ENCODE measurements at places on chromosomes 2 and 18.

- H3K27me3 ChIP-seq: no peaks in the 10 kb centered on the region
- H3K4me3 ChIP-seq: no peak overlapping the region
- H3K4me1 ChIP-seq: no peaks in the 10 kb centered on the region
- no peak for DNase-seq
Measured at GRCh38 chr2:234300932-234301823, 195.7 kb downstream of the ARL4C start.

DNA sequence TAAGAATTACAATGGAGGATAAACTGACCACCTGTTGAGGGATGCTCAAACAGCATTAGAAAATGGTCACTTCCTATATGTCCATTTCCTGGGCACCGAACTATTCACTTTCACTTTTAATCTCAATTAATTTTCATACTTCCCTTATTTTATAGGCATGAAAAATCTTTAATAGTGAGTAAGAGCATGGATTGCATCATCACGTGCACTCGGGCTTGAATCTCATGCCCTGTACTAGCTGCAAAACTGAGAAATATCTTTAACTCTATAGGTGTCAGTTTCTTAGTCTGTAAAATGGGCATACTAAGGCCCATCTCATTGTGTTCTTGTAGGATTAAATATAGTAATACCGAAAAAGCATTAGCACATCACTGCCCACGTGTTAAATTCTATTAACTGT lies 183.9 kb upstream of the FIGN start:
- no peak overlapping the region for H3K27ac ChIP-seq
- no peaks in the 10 kb centered on the region for H3K4me1 ChIP-seq
- H3K27me3 ChIP-seq: no peaks in the 10 kb centered on the region
- no peaks in the 10 kb centered on the region for H3K36me3 ChIP-seq

- peaks cover 12% of the 10 kb centered on the region for H3K4me1 ChIP-seq
- no peak overlapping the region for H3K27ac ChIP-seq
- no peaks in the 10 kb centered on the region for H3K27me3 ChIP-seq
- DNase-seq: no peak
- H3K4me3 ChIP-seq: no peak overlapping the region
Measured at GRCh38 chr2:11099122-11100065, 55.9 kb upstream of the SLC66A3 start.

DNA sequence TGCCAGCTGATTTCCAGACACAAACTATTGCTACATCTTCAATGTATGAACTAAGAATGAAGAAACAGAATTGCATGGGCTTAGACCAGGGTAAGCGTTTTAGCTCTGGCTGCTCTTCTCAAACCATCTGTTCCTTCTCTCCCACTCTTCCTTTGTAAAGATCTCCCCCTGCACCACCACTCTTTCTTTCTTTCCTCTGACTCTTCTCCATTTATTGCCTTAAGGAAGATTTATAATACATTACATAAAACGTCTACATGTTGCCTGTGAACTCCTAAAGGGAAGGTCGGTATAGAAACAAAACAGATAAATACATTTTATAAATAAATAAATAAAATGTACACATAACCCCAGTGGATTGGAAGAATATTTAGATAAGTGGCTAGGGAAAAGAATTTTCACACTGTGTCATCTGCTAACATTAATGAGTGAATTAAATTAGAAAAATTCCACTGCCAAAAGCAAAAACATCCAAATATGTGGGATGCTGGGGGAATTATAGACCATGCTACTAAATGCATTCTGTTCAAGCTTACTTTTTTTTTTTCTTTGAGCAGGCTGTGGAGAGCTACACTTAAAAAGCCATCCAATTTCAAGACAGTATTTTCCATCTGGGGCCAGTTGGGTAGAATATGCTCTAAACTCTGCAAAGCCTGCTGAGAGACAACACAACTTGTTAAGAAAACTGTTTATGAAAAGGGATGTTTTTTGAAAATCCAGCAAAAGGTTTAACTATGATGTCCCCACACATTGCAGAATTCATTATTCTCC lies 41.5 kb downstream of the NCKAP5 start:
- H3K27me3 ChIP-seq: no peaks in the 10 kb centered on the region
- no peaks in the 10 kb centered on the region for H3K36me3 ChIP-seq
- no peak overlapping the region for H3K4me3 ChIP-seq
- H3K4me1 ChIP-seq: peaks cover 8% of the 10 kb centered on the region
- DNase-seq: no peak

- H3K27ac ChIP-seq: peak overlapping the region; percentile 11
- peak; percentile 66 for DNase-seq
- H3K4me3 ChIP-seq: no peak overlapping the region
Measured at GRCh38 chr18:52280702-52281101, 59.3 kb upstream of the DCC start.

- no peak overlapping the region for H3K4me3 ChIP-seq
- H3K36me3 ChIP-seq: 0 out of 2 replicates have a peak, but pooled peaks cover 3% of the 10 kb centered on the region
- H3K27ac ChIP-seq: no peak overlapping the region
- H3K4me1 ChIP-seq: no peaks in the 10 kb centered on the region
- H3K27me3 ChIP-seq: no peaks in the 10 kb centered on the region
- DNase-seq: no peak
Measured at GRCh38 chr2:206011018-206011614, 74.9 kb downstream of the INO80D start.

GRCh38 chr2:206783718-206784117 lies 18.3 kb downstream of the FASTKD2 start:
- H3K4me1 ChIP-seq: no peaks in the 10 kb centered on the region
- no peaks in the 10 kb centered on the region for H3K27me3 ChIP-seq
- 0 out of 2 replicates have a peak, but pooled peaks cover 13% of the 10 kb centered on the region for H3K36me3 ChIP-seq
- H3K27ac ChIP-seq: no peak overlapping the region
- H3K4me3 ChIP-seq: no peak overlapping the region
- DNase-seq: no peak

- no peak overlapping the region for H3K4me3 ChIP-seq
- no peak overlapping the region for H3K27ac ChIP-seq
- H3K36me3 ChIP-seq: no peaks in the 10 kb centered on the region
- no peaks in the 10 kb centered on the region for H3K27me3 ChIP-seq
- no peak for DNase-seq
Measured at GRCh38 chr18:79575891-79576685, 103.5 kb upstream of the CTDP1 start.

DNA sequence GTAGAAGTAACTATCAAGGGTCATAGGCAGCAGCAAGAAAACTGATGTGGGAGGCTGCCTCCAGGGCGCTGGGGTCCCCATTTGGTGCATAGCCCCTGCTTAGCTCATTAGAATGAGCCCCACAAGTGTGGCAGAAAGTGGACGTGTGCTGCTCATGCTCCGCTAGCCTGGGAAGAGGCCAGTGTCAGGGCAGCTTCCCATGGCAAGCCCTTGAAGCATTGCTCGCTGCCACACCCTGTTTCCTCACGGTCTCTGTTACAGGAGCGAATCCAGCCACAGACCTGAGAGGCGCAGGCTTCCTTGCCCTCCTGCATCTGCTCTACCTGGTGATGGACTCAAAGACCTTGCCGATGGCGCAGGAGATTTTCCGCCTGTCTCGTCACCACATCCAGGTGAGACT lies 22.5 kb downstream of the ELMOD3 start:
- no peak for DNase-seq
- H3K4me1 ChIP-seq: no peaks in the 10 kb centered on the region
- no peak overlapping the region for H3K4me3 ChIP-seq
- H3K36me3 ChIP-seq: no peaks in the 10 kb centered on the region

DNA sequence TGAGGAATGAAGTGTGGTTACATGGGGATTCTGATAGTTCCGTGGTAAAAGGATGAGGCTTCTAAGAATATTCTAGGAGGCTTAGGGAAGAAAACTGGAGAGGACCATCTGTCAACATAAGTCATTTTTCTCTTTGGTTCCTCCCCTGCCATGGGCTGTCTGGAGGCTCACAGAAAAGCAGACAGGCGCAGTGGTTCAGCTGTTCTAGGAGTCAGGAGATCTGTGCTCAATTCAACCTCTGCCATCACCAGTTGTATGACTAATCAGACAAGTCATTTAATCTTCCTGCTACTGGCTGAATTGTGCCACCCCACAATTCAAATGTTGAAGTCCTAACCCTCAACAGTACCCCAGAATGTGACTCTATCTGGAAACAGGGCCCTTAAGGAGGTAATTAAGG lies 36.4 kb downstream of the ADAM17 start:
- no peak overlapping the region for H3K4me3 ChIP-seq
- no peaks in the 10 kb centered on the region for H3K4me1 ChIP-seq
- DNase-seq: no peak
- no peaks in the 10 kb centered on the region for H3K27me3 ChIP-seq
- peaks cover 4% of the 10 kb centered on the region for H3K36me3 ChIP-seq
- H3K27ac ChIP-seq: no peak overlapping the region

DNA sequence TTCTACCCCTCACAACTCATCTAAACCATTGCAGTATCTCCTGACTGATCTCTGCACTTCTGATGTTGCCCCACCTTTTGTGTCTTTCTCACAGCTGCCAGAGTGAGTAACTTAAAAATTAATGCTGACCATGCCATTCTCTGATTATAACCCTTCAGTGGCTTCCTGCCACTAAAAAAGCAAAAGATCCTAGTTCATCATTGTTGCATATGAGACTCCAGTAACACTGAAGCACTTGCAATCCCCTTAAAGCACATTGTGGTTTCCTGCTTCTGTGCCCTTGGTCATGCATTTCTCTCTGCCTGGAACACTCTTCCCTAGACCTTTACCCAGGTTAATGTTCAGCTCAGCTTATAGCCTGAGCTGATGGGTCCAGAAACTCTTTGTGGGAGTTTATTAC lies 95.1 kb upstream of the WDSUB1 start:
- DNase-seq: peak; percentile 90
- H3K27me3 ChIP-seq: no peaks in the 10 kb centered on the region
- H3K4me3 ChIP-seq: no peak overlapping the region

DNA sequence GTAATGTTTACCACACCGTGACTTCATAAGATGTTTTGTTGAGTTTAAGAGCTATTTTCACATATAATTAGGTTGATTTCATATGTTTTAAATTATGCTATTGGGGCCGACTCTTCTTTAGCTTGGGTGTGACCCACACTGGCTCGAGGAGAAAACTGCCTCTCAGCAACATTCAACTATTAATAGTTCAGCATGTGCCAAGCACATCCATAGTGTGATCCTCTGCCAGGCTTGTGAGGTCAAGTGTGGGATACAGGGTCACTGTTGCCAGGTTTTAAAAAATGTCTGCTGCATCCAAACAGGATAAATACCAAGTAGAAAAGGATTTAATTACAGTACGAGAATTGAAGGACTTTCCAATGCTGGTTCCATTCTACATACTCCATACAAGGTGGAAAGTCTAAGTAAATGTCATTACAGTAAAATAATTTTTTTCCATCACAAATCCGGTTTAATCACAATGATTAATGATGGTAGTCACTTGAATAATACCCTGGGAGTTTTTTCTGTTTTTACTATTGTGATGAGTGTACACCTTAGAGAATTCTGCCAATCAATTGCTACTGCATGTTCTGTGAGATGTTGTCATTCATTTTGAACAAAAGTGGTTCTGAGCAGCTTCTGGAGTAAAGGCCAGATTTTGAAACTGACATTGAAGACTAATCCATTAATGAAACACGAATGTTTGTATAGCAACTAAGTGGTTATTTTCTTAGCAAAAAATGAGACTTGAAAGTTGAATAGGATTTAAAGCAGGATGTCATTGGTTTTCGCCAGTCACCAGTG lies 84.5 kb downstream of the ABI2 start:
- DNase-seq: peak; percentile 28
- H3K27ac ChIP-seq: no peak overlapping the region
- peaks cover 12% of the 10 kb centered on the region for H3K4me1 ChIP-seq
- H3K36me3 ChIP-seq: peaks cover 10% of the 10 kb centered on the region

DNA sequence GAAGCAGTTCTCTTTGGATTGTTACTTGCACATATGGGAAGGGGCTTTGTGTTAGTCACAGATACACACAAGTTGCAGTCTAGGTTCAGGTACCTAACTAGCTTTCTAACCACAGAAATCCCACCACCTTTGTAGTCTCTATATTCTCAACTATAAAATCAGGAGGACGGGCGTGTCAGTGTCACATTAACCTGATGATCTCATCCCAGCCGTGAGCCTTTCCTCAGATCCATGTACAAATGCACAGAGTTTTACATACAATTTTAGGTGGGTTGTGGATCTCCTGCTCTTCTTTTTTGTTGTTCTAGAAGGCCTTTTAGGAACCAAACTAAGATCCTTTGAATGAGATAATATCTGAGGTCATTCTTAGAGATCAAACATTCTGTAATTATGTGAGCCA lies 94.0 kb downstream of the ZNF532 start:
- no peak for DNase-seq
- H3K4me1 ChIP-seq: peaks cover 8% of the 10 kb centered on the region
- H3K27me3 ChIP-seq: no peaks in the 10 kb centered on the region
- no peaks in the 10 kb centered on the region for H3K36me3 ChIP-seq
- H3K4me3 ChIP-seq: no peak overlapping the region
- no peak overlapping the region for H3K27ac ChIP-seq

DNA sequence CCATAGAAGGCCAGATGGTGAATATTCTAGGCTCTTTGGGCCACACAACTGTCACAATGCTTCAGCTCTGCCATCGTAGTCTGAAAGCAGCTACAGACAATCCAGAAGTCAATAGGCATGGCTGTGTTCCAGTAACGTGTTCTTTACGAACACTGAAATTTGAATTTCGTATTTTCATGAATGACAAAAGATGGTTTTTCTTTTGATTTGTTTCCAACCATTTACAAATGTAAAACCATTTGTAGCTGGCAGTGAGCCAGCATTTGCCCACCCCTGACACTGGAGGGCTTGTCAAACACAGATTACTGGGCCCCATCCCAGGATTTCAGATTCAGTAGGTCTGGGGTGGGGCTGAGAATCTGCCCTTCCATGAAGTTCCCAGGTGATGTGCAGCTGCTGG lies 83.0 kb upstream of the ATG16L1 start:
- no peaks in the 10 kb centered on the region for H3K27me3 ChIP-seq
- H3K27ac ChIP-seq: no peak overlapping the region
- DNase-seq: no peak
- no peaks in the 10 kb centered on the region for H3K4me1 ChIP-seq

DNA sequence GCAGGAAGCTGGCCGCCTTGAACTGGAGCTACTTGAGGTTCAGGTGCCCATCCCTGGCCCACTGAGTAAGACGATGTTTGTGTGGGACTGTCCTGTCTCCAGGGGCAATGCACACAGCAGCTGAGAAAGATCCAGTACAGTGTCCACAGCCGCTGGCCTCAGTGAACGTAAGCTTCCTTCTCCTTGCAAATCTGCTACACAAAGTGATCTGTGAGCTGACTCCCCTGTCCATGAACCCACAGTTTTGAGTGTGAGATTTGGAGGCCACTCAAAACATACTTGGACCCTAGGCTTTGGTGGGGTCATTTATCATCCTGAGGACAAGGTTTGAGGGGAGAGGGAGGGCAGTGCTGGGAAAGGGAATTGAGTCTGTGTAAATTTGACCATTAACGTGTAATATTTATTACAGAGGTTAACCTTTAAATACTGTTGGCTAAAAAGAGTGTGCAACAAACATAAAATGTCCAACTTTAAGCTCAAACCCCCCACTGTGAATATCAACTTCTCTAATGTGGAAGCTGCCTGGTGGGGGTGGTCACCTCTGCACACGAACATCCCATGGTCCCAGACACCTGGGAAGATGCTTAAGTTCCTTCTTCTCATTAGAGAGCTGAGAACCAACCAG lies 4.9 kb upstream of the CYS1 start:
- H3K4me1 ChIP-seq: no peaks in the 10 kb centered on the region
- H3K36me3 ChIP-seq: no peaks in the 10 kb centered on the region
- no peak for DNase-seq
- no peak overlapping the region for H3K4me3 ChIP-seq

GRCh38 chr2:121650315-121650930 lies 1.2 kb upstream of the CLASP1 start:
- H3K36me3 ChIP-seq: no peaks in the 10 kb centered on the region
- H3K27ac ChIP-seq: peak overlapping the region; percentile 92
- H3K4me3 ChIP-seq: peak overlapping the region; percentile 76
- H3K27me3 ChIP-seq: no peaks in the 10 kb centered on the region

- no peaks in the 10 kb centered on the region for H3K4me1 ChIP-seq
- H3K27me3 ChIP-seq: no peaks in the 10 kb centered on the region
- no peak overlapping the region for H3K27ac ChIP-seq
- no peak overlapping the region for H3K4me3 ChIP-seq
Measured at GRCh38 chr2:138030459-138030858, 66.2 kb downstream of the HNMT start.

Measured in MM.1S (cell line).